ENCODE measurements at places on chromosomes 6 and 20.

GRCh38 chr20:39850246-39850645 lies 838.8 kb downstream of the MAFB start:
- no peak for DNase-seq

DNA sequence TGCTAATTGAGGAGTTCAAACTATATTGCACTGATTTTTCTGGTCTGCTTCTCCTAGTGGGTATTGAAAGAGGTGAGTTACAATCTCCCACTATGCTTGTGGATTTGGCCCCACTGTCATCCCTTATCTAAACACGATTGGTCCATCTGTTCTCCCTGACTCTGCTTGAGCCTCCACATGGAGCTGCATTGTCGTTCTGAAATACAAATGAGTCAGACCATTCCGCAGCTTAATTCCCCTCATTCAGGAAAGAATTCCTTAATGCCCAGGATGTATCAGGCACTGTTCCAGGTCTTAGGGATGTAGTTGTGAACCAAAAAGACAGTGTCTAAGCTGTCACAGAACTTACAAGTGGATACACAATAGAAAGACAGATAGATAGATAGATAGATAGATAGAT lies 461.9 kb downstream of the QKI start:
- no peak for DNase-seq

- no peak for DNase-seq
Measured at GRCh38 chr6:168313431-168314011, 6.1 kb downstream of the DACT2 start.

GRCh38 chr20:63246490-63247288 lies 7.6 kb downstream of the NKAIN4 start:
- DNase-seq: no peak

- DNase-seq: no peak
Measured at GRCh38 chr20:62647521-62648317, 5.4 kb downstream of the SLCO4A1 start.

GRCh38 chr6:167341038-167341583 lies 16.2 kb downstream of the TTLL2 start:
- DNase-seq: no peak

GRCh38 chr20:47228654-47229053 lies 127.8 kb downstream of the ZMYND8 start:
- no peak for DNase-seq

- DNase-seq: peak; percentile 54
Measured at GRCh38 chr20:38604873-38605303, 3.3 kb downstream of the ARHGAP40 start.

- no peak for DNase-seq
Measured at GRCh38 chr6:44918671-44919296, 409.3 kb upstream of the RUNX2 start.

DNA sequence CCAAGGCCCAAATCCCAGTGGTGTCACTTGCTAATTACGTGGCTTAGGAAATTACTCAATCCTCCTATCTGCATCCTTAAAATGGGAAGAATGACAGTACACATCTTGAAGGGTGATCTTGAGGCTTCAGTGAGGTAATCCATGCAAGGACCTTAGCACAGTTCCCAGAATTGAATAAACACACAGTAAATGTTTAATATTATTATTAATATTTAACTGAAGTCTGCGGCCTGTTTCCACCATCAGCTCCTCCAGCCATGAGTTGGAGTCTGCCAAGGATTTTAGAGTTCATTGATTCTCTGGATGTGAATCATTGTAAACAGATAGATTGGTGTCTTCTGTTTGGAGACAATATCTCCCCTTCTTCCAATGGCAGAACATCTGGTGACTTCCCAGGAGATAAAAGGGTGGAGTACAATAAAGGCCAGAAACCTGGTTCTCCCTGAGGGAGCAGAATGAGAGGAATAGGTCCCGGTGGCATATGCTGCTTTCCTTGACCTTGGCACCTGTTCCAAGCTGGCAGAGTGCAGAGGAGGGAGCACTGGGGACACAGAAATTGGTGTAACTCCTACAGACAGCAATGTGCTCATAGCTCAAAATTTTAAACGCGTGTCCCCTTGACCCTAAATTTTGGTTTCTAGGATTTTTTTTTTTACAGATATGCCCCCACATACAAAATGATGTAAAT lies 25.4 kb downstream of the UNC5CL start:
- DNase-seq: no peak

DNA sequence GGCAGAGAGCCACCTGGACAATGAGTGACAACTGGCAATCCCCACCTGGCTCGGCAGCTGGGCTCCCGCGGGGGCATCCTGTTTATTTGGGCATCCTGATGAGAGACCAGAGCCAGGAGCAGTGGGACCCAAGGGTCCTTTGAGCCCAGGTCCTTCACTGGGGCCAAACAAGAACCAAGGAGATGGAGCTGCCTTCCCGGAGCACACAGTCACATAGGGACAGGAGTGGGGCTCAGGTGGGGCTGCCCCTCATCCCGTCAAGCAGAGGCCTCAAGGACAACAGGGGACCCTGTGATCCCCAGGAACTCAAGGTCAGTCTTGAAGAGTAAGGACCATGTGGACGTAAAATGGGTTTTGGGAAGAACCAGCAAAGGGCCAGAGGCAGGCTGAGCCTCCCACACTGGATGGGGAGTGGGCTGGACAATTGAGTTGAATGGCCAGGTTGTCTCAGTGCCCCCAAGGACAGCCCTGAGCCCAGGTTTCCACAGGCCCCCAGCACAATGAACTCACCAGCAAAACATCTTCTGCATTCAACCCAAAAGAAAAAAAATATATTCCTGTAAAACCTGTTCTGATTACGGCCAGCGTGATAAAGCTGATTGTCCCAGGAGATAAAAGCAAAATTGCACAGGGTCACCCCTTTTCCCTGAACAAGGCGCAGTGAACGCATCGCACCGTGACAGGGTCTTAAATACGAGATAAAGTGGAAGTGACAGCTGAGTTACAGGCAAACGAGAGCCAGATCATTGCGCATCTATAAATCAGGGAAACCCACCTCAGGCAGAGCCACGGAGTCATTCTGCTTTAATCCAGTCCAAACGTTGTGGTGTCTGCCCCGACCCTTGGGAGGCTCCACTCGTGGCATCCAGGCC lies 86.2 kb downstream of the ANKRD60 start:
- no peak for DNase-seq

DNA sequence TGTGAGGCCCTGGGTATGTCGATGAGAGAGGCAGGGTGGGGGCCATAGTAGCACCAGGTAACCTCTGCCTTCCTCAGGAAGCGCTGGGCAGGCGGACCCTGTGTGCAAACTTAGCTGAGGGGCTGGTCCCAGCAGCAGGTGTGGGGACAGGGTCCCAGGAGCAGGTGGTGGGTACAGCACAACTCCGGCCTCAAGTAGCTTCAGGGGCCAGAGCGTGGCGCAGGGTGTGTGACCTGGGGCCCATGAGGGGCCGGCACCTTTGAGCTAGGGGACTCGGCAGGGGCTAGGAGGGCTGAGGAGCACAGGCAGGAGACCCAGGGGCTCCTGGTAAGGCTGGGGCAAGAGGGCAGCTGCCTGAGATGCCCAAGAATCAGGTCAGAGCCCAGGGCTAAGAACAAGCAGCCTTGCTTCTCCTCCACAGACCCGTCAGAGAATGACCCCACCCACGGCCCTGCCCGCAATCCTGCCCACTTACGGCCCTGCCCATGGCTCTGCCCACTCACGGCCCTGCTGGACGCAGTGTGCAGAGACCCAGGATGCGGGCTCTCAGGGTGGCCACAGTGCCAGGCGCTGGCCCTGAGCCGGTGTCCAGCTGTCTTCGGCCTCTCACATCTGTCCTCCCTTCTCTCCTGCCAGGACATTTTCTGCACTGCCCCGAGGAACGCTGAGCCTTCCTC lies 30.9 kb downstream of the CHRNA4 start:
- DNase-seq: no peak

DNA sequence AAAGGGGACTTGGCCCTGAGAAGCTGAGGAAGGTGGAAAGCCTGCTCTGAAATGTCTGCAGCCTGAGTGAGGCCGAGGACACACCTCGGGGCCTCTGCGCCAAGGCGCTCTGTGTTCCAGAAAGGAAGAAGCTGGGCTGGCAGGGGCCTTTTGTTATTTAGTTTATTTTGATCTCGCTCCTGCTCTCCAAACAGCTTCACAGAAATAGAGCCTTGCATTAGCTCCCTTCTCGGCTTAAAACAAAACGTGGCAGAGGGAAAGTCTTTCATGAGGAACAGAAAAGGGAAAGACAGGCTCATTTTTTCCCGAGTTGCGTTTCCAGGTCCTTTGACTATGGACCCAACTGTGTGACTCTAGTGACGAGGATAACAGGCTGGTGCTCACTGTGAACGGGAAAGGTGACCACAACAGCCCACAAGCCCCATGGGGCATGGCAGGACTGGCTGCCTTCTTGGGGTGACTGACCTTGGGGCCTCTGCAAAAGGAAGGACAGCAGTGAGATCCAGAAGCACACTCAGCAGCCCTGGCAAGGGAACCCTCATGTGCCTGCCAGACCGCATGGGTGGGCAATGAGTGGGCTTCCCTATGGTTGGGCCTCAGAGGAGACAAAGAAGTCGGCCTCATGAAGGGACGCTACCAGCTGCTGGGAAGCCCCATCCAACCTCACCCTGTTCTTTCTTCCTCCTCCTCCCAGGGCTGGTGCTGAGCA lies 18.7 kb downstream of the LEMD2 start:
- no peak for DNase-seq

GRCh38 chr6:37347670-37348111 lies 6.1 kb upstream of the RNF8 start:
- DNase-seq: no peak

GRCh38 chr6:125750692-125751333 lies 1.4 kb downstream of the HEY2 start:
- no peak for DNase-seq

DNA sequence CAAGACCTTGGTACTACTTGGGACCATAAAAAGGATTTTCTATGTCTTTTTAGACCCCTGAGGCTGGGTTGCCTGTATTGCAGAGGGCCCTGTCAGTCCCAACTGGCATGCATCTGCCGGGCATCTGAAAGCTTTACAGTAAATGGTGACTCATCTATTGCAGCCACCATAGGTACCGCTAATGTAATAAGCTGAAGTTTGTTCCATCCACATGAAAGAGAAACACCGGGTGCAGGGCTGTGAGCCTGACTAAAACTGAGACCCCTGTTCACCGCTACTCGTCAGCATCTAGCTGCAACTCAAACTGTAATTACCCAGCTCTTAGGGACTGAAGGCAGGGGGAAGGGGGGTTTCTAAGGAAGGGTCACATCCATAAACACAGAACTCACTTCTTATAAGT lies 49.5 kb downstream of the TRERF1 start:
- peak; percentile 39 for DNase-seq

DNA sequence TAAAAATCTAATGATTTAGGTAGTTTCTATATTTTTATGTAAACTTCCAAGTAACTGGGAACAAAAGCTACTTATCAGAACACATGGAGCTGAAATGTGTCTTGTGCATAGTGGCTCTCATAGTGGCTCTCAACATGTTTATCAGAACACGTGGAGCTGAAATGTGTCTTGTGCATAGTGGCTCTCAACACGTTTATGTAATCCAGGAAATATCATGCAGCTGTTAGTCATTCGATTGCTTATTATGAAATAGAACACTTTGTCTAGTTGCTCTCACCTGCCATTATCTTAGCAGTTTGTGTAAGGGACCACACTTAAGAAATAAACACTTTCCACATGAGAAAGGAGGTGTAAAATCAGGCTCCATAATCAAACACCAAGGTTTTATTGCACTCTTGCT lies 119.2 kb upstream of the ASCC3 start:
- no peak for DNase-seq
